ENCODE measurements at places on chromosomes 12 and 14. TPM values are rescaled to one million over a fixed set of nuclear protein-coding genes. Genes with fewer than 3 reads are reported as not detected.

GRCh38 chr14:40576880-40577478 is 1029.7 kb upstream of the LRFN5 start:
- DNase-seq: no peak

- DNase-seq: no peak
Observed at GRCh38 chr14:31982642-31983041, 94.5 kb upstream of the ARHGAP5 start.

- DNase-seq: no peak
Observed at GRCh38 chr12:119828300-119828699, 48.8 kb downstream of the CIT start.

The LRRC10 gene
- not detected for total RNA-seq

- DNase-seq: no peak
Observed at GRCh38 chr14:64369201-64369600, 19.0 kb upstream of the MTHFD1 start.

DNA sequence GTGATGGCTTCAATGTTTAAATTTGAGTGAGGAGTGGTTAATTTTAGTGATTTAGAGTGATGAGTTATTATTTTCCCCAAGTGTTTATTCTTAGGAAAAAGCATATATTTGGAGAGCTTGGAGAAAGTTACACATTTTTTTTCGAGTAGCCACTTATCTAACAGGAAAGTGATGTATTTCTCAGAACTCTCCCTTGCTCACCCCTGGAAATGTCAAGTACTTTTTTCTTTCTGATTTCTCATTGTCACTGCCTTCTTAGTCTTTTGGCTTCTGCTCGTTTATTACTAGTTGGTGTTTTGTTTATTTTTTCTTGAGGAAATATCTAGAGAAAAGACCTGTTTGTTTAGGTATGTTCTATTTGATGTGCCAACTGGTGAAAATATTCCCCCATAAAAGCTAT is 58.8 kb downstream of the AEBP2 start:
- no peak for DNase-seq

- no peak for DNase-seq
Observed at GRCh38 chr12:76545486-76545885, 14.1 kb downstream of the OSBPL8 start.

- no peak for DNase-seq
Observed at GRCh38 chr12:21852251-21852650, 77.7 kb upstream of the KCNJ8 start.

Data from osteocyte (in vitro differentiated cells).